Stimulated activated CD4-positive, alpha-beta T cell treated with anti-CD3 and anti-CD28 coated beads, Interleukin-4, amount 100 ng/mL, for 4 hours (primary cell): ENCODE measurements at places on chromosomes 16 and 17.
A peak's percentile ranks its signal among the peaks of the same experiment; 100 is the strongest.

DNA sequence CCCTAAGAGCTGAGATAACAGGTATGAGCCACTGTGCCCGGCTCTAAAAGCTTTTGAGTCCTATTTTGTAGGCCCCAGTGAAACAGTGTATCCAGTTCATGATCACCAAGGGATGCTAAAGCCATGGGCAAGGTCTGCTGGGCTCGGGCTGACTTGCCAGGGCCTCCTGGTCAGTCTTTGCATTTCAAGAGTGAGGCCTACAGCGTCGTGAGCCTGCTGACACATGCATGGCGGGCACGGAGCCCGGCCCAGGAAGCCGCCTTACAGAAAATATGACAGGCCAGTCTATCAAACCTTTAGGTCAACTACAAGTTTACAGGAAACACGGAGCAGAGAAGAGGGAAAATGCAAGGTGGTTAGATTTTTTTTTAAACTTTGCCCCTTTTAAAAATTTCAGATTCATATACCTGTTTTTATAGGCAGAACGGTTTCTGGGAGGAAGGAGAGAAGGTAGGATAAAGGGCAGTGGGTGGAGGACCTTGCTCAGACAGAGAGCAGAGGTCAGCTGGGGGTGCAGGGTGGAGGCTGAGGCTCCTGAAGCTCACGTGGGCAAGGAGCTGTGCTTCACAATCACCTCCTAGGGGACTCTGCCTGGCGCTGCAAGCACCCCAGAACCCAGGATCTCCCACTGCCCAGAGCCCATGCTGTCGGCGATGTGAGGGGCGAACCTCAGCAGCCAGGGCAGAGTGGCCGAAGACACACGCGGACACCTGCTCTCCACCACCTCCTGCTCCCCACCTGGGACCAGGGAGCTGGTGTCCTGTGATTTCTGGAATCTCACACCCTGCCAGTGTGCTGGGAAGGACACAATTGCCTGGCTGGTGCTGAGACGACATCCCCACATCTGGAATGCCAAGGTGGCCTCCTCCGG, 21.3 kb downstream of the C16orf95 start:
- no peak for DNase-seq

DNA sequence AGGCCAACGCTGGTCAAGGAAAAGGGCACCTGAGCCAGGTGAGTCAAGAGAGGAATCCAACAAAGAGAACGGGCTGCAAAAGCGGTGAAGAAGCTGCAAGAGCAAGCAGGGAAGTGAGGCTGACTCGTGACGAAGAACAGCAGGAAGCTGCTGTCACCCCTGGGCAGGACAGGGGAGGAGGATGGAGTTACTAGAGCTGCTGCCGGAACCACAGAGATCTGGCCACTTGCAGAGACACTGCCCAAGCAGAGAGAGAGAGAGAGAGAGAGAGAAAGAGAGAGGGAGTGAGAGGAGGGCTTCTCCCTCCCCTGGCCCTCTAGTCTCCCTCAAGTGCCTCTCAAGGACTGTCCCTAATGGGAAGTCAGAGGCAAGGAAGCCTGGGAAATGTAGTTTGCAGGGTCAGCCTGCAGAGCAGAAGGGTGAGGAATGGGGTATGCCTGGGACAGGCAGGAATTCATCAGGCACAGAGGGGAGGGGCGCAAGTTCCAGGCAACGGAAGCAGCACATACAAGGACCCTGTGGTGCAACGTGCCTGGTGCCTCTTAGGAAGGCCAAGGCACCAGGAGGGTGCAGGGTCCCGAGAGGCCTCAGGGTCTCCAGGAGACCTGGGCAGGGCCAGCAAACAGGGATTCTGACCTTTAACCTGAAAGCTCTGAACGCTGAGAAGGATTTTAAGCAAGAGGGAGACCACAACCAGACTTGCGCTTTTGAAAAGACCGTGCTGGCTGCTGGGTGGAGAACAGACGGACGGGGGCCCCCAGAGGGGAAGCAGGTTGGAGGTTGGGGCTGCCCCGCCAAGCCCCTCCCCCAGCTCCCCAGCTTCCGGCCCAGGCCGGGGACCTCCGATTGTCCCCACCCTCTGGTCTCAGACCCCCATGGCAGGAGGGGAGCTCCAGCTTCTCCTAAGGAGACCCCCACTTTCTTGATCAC, 45.8 kb upstream of the CIBAR2 start:
- no peak for DNase-seq

DNA sequence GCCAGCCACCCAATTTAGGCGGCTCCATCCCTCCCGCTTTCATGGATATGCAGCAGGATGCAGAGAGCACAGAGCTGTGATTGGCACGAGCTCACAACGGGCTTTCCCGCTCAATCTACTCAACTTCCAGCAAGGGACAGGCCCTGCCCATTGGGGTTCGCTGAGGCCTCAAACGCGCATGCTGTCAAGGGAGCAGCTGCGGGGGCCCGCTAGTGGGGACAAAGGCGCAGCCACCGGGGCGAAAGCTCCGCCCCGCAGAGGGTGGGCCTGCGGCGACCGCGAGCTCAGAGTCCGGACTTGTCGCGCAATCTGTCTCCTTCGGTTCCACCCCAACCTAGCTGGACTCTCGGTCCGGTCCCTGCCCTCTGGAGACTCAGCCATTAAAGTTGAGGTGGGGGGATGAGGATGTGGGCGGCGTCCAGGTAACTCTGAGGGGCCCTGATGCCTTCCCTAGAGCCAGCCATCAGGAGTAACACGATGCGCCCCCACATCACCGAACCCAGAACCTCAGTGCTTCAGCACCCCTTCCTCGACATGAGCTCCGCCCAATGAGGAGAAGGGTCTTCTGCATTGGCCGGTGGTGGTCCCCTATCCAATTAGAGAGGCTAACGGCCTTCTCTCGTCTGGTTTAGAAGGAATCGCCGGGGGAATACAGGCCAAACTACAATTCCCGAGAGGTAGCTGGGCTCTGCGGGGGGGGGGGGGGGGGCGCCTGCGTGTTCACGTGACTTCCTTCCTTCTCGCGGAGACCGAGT, 489 bp upstream of the NFATC3 start:
- DNase-seq: peak; percentile 82

GRCh38 chr16:75130150-75130771, 13.7 kb upstream of the LDHD start:
- DNase-seq: no peak

GRCh38 chr16:55565086-55565485, 1.4 kb upstream of the CAPNS2 start:
- DNase-seq: no peak

GRCh38 chr17:76343106-76343505, 10.6 kb downstream of the PRPSAP1 start:
- DNase-seq: no peak

- DNase-seq: no peak
These were observed 31.8 kb upstream of the PRM1 start for GRCh38 chr16:11312718-11313492.

DNA sequence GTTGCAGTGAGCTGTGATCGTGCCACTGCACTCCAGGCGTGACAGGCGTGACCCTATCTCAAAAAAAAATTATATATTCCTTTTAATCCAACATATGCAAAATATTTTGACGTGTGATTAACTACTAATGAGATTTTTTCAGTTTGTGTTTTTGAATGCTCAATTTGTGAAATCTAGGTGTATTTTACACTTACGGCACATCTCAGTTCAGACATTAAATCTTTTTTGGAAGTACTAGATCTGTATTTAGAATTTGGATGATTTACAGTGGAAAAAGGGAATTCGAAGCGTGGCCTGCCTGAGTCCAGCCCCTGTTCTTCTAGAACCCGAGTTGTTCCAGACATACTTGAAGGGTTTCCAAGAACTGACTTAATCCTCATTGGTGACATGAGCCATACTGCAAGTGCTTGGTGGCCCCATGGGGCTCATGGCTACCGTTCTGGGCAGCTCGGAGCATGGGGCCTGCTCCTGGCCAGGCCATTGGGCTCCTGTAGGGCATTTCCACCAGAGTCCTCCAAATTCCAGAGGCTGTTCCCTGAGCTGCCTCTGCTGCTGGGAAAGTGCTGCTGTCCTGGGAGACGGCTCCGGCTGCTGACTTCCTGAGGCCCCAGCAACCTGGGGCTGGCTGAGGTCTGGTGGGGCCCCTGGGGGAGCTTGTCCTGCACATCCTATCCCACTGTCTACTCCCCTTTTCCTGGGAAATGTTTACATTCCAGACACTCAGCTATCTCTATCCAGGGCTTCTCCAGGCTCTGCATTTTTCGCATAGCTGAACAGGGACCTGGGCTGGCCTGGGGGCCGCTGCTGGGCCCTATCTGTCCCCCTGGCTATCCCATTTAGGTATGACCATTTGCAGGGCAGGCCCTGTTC, 27.2 kb downstream of the LLGL2 start:
- DNase-seq: no peak

DNA sequence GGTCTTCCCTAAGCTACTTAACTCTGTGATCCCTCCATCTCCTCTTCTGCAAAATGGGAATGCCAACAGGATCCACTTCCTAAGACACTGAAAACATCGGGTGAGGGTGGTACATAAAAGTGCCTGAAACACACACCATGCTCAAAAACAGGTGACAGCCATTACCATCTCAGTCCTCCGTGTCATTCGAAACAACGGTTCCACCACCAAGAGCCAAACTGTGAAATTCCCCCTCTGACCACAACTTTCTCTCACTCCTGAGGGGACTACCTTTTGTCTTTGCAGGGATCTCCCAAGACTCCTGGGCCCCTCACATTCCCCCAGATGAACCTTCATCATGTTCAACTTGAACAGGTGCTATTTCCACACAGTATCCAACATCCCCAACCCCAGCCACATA, 37.0 kb downstream of the NUBP1 start:
- no peak for DNase-seq

DNA sequence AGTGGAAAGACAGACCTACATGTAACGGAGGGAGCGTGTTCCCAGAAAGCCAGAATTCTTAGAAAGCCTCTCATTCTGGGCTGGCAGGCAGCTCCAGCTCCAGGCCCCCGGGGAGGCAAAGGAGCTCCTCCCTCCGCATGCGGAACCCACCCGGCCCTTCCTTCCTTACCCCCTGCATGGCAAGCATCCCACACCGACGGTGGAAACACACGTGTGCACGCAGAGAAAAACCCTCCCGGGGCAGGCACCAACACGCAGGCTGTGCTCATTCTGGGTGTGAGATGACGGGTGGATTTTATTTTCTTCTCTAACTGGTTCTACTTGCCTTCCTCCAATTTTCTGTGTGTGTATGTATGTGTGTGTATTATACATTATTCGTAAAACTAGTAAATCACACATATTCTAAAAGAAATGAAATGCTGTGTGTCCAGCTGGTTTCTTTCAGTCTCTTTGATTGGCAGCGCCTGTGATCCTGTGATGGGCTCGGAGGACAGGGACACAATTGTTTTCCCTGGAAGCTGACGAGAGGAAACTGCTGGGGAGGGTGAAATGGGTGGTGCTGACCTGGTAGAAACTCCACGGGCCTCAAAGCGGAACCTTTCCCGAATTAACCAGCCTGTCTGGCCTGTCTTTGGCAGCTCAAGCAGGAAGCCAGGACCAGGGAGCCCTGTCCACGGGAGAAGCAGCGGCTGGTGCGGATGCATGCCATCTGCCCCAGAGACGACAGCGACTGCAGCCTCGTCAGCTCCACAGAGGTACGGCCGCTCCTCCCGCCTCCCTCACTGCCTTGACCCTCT, 22.2 kb downstream of the CARD14 start:
- no peak for DNase-seq

DNA sequence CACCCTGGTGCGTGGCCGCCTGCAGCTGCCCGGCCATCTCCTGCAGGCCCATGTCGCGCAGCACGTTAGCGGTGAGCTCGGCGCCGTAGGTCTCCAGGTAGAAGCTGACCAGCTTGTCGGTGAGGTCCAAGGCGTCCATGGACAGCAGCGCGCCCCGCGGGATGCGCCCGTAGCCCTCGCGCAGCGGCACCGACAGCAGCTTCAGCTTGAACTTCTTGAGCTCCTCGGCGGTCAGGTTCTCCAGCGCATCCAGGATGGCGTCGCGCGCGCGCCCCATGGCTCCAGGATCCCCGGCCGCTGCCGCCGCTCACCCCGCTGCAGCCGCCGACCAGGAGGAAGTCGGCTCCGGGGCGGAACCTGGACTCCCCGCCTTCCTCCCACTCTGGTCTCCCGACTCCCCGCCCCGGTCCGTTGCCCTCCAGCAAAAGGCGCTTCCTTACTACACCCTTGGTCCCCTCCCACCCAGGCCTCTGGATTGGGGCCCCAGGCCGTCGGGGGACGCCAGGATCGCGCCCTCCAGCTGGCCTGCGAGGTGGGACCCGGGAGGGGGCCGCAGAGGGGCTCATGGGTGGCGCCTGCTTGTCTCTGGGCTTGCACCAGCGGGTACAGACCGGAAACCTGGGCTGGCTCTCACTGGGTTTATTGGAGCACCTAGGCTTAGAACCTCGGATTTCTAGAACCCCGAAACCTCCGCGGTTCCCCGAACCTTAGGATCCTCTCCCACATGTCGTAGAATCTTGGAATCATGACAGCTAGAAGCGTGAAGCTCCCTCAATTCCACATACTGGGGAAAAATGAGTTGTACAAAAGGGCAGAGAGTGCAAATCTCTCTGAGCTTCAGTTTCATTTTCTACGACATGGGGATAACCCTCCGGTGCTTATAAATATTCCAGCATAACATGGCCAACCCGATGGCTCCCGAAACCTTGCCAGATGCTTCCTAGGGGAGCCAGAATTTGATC, at the start of gene PYCARD:
TSS of gene PYCARD (minus strand) at position 347 of the 962 bp plus-strand sequence. CDS start at position 277, 70 bp downstream.
- DNase-seq: no peak

DNA sequence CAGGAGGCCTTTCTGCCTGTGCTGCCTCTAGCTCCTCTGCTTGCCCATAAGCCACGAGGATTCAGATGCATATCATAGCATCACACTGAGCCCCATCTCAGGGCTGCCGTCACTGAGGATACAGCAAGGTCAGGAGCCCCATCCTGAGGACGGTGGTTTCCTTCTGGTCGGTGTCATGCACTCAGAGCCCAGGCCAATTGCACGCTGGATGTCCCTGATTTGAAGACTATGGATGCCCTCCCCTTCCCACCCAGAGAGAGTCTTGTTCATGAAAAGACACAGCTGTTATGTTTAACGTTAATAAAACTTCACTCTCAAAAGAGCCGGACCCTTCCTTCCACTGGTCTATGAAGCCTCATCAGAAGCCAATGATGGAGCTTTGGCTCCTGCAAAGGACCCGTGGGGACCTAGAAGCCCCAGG, 19.9 kb downstream of the COTL1 start:
- no peak for DNase-seq

- DNase-seq: no peak
These were observed 577 bp upstream of the HS3ST2 start for GRCh38 chr16:22813223-22813947.

DNA sequence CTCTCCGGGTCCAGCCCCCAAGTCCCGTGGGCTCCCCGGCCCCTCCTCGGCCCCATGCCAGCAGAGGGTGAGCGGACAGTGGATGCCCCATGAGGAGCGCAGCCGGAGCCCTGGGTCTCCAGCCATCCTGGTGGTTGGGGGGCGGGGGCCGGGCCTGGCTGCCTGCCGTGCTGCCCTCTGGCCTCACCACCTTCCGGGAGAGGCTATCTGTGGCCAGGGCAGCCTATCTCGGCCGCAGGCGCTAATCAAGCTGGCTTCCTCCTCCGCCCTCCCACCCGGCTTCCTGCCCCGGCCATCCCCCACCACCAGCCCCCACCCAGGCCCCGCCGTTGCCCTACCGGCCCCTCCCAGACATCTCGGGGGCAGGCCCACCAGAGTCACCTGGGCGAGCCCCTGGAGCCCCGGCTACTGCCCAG, 46.8 kb downstream of the ZFPM1 start:
- no peak for DNase-seq
